ENCODE measurements at places on chromosomes 7 and 10.

DNA sequence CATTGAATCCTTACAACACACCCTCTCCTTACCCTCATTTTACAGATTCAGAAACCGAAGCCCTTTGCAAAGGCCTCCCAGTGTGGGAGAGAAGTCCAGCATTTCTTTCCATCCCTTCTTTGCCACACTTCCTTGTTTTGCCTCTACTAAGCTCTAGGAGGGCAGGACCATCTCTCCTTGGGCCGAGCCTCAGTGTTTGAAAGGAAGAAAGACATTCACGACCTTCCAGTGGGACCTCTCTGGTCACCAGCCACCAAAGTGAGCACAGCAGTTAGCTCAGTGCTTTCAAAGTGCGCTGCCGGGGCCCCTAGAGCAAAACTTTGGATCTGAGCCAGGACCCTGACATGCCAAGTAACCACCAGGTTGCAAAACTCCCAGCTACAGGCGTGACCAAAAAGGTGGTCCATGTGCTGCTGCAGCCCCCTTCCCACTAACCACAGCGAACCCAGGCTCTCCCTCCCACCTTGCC is 12.4 kb downstream of the CTBP2 start:
- no peak for DNase-seq

- no peak for DNase-seq
These were observed 14.8 kb downstream of the INHBA start for GRCh38 chr7:41688012-41688625.

GRCh38 chr10:11012421-11013295 is 5.0 kb upstream of the CELF2 start:
- DNase-seq: no peak

DNA sequence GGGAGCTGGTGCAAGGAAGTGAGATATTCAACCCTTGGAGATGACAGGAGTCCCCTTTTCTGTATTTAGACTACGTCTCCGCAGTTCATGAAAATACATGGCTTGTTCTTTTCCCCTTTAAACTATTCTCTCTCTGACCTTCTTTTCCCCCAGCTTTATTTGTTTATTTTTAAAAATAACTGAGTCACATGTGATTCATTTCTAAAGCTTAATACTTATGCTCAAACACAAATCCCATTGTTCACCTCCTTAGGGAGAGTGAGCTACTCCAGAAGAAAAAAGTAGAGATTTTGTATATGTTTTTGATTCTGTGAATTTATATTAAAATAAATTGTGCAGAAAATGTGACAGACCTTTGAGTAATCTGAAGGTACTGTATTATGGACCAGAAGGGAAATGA is 35.9 kb upstream of the FZD1 start:
- peak; percentile 22 for DNase-seq

- no peak for DNase-seq
These were observed 34.3 kb downstream of the LRRC18 start for GRCh38 chr10:48905311-48905710.

DNA sequence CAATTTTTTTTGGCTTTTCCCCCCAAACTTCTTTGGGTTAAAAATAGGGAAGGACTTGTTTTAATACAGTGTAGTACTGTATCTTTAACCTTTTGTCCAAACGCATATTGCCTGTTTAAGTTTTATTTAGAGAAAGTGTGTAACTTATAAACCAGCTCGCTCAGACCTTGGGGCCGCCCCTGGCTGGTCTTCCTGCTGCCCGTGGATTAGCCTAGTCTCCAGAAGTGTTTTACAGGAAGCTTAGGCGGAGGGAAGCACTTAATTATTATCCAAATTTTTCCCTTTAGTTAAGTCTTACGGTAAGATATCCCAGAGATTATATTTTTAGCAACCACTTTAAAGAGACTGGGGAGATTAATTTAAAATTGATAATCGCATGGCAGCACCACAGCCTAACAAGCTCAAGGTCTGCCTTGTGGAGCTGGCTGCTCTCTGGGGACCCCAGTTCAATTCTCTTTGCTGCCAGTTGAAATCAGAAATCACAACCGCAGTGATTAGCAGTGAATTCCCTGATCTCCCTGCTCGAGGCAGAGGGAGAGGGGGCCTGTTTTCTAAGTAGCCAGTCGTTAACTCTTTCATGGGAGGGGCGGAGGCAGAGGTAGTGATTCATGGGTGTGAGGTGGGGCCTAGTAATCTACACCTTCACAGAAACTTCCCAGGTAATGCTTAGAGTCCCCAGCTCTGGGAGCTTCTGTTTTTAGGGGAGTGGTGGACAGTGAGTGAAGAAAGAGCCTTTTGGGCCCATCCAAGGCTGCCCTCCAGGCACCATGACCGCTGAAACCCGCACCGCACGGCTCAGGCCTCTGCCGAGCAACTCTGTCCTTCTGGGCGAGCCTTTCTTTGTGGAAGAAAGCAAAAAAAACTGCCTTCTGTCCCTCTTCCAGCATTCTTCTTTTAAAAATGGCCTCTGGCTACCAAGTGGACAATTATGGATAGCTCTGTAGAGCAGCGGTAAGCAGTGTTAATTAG is 548.7 kb upstream of the GALNT17 start:
- DNase-seq: no peak

- no peak for DNase-seq
These were observed 391.4 kb downstream of the PLXDC2 start for GRCh38 chr10:20207653-20208052.

- DNase-seq: peak; percentile 10
These were observed 951 bp downstream of the ZNF25 start for GRCh38 chr10:37975401-37975991.

DNA sequence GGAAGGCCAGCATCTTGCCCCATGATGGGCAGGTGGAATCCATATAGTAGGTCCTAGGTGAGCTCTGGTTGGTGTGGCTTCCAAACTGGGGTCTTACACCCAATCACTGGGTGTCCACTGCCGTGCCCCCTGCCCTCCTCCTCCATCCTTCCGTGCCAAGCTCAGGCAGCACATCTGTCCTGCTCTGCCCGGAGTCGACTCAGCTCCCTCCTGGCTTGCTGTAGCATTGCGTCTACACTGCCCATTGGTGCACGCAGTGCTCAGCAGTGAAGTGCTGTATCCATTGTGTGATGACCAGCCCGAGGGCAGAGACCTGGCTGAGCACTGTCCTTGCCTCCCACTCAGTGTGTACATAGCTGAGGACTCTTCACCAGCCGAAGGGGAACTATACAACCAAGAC is 148.4 kb downstream of the ADAM12 start:
- DNase-seq: no peak

DNA sequence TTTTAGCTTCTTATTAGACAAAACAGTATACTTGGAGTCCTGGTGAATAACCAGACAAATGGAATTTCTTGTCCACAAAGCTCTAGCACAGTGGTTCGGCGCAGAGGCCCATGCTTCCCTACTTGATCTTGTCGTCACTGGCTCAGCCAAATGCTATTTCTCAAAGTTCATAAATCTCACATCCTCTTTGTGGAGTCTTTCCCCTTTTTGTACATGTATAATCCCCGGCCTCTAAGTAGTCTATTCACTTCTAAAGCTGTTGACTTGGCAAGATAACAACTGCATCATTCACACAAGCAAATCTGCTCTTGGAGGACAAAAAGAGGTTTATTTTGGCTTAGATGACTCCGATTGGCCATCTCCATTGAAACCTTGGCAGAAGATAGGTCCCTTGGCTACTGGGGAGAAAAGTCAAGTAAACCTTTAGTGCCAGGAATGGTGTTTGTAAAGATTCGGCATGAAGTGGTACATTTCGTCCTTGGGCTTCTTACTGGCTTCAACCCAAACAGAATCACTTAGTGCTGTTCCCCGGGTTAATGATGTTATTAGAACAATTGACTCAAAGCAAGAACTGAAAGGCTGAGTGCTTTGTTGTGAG is 5.1 kb upstream of the AKR1E2 start:
- no peak for DNase-seq

DNA sequence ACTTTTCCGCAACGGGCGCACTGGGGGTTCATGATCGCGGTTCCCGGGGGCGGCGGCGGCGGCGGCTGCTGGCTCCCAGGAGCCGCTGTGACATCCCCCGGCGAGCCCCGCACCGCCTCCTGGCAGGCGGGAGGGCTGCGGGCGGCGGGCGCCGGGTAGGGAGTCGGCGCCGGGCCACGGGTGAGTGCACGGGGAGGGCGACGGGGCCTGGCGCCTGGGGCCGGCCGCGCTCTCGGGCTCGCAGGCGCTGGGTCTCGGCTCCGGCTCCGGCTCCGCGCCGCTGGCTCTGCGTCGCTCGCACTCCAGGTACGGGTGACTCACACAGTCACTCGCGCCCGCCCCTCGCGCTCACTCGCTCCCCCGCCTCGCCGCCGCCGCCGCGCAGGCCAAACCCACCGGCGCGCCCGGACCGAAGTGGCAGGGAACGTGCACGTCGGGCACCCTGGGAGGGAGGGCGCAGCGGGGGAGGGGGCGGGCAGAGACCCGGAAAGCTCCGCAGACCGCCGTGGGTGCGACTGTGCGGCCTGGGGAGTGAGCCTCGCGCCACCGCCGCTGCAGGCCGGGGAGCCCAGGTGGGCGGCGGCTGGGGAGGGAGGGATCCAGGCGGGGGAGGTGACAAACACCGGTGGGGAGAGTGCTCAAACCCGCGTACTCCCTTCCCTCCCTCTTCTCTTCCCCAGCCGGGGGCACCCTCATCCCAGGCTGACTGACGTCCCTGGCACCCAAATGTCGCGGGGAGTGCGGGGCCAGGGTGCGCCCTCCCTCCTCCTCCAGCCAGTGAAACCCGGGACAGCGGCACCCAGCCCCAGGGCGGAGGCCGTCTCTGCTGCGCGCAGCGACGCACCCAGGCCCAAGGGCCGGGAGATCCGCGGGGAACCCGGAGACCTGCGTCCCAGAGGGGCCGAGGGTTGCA is 276.9 kb upstream of the NEBL start:
- DNase-seq: peak; percentile 32

GRCh38 chr7:150992051-150992640 is 1.3 kb downstream of the NOS3 start:
- no peak for DNase-seq

- DNase-seq: no peak
These were observed 40.1 kb upstream of the ADD3 start for GRCh38 chr10:109967739-109968088.

DNA sequence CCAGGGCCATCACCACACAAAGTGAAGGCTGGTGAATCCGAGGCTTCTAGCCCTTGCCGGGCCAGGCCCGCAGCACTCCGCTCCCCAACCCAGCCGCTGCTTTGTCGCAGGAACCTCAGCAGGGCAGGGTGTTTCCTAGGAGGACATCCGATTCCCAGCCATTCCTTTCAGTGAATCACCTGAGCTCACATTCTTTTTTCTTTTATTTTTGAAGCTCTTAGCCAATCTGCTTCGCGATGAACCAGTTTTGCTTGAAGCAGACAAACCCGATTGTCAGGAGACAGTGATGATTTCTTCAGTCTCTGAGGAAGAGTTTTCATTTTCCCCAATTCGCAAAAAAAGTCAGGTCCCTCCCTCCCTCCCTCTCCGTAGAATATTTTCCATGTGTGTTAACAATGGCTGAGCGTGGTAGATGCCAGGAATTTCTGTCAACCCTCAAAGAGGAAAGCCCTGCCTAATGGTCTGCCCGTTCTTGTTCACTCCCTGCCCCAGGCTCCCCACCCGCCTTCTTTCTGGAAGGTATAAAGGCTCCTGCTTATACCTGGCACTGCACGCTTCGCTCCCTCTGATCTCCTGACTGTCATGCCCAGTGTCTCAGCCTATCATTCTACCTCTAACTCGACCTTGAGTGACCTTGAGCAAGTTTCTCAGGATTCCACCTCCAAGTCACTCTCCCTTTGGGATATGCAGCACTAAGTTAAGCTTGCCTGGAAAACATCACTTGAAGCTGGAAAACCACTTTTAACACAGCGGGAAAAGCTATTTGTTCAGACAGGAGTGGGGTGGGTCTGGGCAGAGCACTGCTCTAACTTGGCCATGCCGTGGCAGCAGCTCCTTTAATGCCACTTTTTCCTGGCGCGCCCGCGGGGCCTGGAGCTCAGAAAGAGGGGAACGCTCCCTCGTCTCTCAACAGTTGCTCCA is 35.1 kb downstream of the EGFR start:
- DNase-seq: no peak

- DNase-seq: no peak
These were observed 696.1 kb downstream of the AUTS2 start for GRCh38 chr7:70294211-70294911.

DNA sequence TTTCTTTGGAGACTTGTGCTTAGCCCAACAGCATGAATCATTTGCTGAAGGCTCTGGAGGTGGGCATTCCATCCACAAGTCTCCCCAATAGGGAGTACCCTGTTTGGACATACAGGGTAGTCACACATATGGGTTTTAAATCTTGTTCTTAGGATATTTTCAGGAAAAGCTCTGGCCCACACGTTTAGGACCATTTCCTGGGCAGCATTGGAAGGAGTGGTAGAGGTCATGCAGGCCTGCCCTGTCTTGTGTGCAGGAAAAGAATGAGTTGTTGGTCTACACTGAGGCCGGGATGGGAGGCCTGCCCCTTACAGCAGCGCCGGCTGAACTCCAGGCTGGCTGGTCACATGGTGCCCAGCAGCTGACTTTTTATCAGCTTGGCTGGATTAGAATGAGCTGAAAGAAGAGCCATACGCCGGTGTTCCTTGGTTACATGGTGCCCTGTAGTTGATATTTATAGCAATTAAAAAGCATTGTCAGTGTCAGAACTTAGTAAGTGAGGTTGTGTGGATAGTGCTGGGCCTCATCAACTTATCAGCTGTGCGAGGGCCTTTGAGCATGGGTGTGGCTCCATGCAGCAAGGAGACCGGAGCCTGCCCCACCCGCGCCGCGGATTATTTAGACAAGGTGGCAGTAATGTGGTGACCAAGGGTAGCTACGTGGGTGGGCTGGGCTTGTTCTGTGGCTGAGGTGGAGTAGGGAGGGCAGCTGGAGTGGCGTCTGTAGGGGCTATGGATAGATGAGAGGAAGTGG is 28.6 kb downstream of the OGDH start:
- no peak for DNase-seq

- no peak for DNase-seq
These were observed 18.0 kb downstream of the MAT1A start for GRCh38 chr10:80271416-80271815.

DNA sequence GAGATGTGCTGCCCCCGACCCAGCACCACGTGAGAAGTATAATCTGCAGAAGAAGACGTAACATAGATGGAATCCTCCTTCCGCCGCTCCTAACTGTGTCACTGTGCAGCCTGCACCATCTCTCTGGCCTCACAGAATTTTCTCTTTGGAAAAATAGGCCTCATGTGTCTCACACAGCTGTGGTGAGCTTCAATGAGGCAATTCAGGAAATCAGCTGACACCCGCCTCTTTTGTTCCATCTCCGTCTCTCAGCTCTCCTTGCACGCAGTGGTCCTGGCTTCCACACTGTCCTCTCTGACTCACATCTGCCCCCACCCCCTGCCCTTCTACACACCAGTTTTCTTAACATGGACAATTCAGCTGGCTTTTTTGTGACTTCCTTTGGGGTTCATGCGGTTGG is 7.2 kb downstream of the C10orf90 start:
- no peak for DNase-seq

- no peak for DNase-seq
These were observed 231.1 kb downstream of the REEP3 start for GRCh38 chr10:63752318-63752717.

- DNase-seq: no peak
These were observed 83.1 kb downstream of the HIBADH start for GRCh38 chr7:27579565-27579964.

DNA sequence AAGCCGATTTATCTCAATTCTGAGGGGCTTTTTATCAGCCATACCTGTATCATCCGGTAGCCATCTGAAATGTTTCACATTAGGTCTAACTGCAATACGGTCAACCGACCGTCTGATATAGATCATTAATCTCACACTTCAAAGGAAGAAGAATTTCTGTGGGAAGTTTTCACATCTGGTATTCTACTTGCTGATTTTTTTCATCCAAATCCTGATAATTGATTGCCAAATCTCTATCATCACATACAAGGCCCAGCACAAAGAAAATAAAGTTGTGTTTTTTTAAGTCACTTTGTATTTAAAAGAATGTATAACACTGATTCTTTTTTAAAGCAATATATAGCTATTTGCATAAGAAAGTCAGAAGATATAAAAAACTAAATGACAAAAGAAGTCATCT is 132.3 kb downstream of the DKK1 start:
- DNase-seq: no peak

All from AG08396 (cell line).